ENCODE measurements at places on chromosomes 6 and 20.

DNA sequence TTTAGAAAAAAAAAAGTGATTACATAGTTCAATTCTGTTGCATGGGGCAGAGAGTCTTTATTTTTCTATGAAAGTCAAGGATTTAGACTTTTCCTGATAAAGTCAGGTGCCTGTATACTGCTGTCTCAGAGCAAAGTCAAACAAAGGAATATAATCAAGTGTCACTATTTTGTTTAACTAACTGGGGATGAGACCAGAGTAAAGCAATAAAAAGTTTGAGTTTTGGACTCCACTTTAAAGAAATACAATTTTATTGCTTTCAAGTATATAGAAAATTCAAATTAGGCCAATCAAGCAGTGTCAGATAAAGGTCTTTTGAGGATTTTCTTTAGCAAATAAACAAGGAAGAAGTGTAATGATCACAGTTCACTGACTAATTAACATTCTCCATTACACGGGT is 48.7 kb upstream of the MYLIP start:
- no peak for DNase-seq

GRCh38 chr6:11460001-11460668 is 77.4 kb upstream of the TMEM170B start:
- DNase-seq = peak; percentile 21

DNA sequence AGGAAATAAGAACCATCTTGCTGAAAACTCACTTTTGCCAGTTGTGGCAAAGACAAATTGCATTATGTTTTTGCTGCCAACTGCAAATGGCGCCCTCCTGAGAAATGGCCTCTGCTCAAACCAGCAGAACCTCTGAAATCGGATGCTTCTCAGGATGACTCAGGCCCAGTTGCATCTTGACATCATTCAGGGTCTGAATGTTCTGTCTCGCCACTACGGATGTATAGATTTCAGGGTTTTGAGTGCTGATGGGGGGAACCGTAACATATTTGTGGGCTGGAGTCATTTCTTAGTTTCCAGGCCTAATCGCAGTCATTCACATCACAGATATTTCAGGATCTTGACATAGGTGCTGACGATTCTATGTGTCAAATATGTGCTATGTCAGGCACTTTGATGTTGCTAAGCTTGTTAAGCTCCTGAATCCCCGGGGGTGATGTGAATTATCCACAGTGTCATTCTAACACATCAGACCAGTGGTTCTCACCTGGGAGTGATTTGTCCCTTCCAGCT is 207.1 kb downstream of the NFATC2 start:
- DNase-seq = peak; percentile 100

- DNase-seq = no peak
Measured at GRCh38 chr20:34301587-34302311, 1.4 kb downstream of the AHCY start.

DNA sequence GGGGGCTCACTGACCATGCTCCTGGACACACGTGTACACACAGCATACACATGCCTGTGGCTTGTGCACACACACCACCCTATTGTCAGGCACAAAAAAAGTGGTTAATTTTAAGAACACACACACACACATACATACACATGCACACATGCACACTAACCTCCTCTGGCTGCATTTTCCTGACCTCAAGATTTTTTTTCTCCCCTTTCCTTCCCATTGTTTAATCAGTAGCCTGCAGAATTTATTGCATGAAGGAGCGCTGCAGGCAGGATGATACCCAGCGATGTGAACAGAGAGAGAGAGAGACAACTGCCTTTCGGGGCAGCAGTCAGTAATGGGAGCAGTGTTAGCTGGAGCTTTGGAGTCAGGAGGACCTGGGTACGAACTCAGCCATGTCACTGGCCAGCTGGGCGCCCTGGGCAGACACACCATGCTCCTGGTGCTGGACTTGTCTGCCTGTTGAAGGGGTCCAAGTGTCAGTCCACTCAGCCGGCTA is 990 bp upstream of the TRAF3IP2 start:
- DNase-seq = no peak
